ENCODE measurements at places on chromosomes 7 and 10. TPM values are rescaled to one million over a fixed set of nuclear protein-coding genes. Genes with fewer than 3 reads are reported as not detected.

FGL2 gene
- polyA plus RNA-seq: not detected

CPXM2 gene
- 2.4 TPM for polyA plus RNA-seq

BMI1 gene
- polyA plus RNA-seq: 2.8 TPM

WEE2 gene
- not detected for polyA plus RNA-seq

SDK1 gene
- polyA plus RNA-seq: 3.3 TPM

TSPAN33 gene
- polyA plus RNA-seq: 46.6 TPM

CPED1 gene
- 0.08 TPM for polyA plus RNA-seq

CTAGE15 gene
- not detected for polyA plus RNA-seq

CH25H gene
- 1.3 TPM for polyA plus RNA-seq

KIAA1549 gene
- 6.5 TPM for polyA plus RNA-seq

TAF3 gene
- 1.7 TPM for polyA plus RNA-seq

SPDYE2 gene
- not detected for polyA plus RNA-seq

NPTX2 gene
- polyA plus RNA-seq: 25.6 TPM

SLC16A9 gene
- polyA plus RNA-seq: 20.5 TPM

URGCP gene
- 9.0 TPM for polyA plus RNA-seq

TBATA gene
- not detected for polyA plus RNA-seq

MAGI2 gene
- polyA plus RNA-seq: 6.0 TPM

ZDHHC16 gene
- 127 TPM for polyA plus RNA-seq

TFR2 gene
- 6.0 TPM for polyA plus RNA-seq

CDHR1 gene
- polyA plus RNA-seq: 5.6 TPM

TSPAN13 gene
- 15.3 TPM for polyA plus RNA-seq

AKR1C2 gene
- 0.50 TPM for polyA plus RNA-seq

ITGA8 gene
- polyA plus RNA-seq: not detected

KCP gene
- 2.1 TPM for polyA plus RNA-seq

HOXA6 gene
- not detected for polyA plus RNA-seq

CUZD1 gene
- 15.1 TPM for polyA plus RNA-seq

TMEM176A gene
- polyA plus RNA-seq: 1.5 TPM

PRR15 gene
- 4.9 TPM for polyA plus RNA-seq
